T-cell (primary cell): ENCODE measurements at places on chromosomes 4 and X.

GRCh38 chr4:6688879-6689505, 4.7 kb upstream of the S100P start:
- DNase-seq, result peak; percentile 43

DNA sequence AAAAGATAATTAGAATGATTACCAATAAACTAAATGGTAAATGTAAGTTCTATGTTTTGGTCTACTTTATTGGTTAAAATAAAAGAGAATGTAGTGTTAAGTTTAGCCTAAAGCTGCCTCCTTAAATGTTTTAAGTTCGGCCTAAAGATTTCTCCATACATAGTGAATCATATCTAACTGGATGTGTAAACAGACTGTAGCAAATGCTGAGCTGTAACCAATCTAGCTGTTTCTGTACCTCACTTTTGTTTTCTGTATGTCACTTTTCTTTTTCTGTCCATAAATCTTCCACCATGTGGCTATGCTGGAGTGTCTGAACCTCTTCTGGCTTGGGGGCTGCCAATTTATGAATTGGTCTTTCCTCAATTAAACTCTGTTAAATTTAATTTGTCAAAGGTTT, 121.2 kb downstream of the TBCK start:
- DNase-seq, result no peak

DNA sequence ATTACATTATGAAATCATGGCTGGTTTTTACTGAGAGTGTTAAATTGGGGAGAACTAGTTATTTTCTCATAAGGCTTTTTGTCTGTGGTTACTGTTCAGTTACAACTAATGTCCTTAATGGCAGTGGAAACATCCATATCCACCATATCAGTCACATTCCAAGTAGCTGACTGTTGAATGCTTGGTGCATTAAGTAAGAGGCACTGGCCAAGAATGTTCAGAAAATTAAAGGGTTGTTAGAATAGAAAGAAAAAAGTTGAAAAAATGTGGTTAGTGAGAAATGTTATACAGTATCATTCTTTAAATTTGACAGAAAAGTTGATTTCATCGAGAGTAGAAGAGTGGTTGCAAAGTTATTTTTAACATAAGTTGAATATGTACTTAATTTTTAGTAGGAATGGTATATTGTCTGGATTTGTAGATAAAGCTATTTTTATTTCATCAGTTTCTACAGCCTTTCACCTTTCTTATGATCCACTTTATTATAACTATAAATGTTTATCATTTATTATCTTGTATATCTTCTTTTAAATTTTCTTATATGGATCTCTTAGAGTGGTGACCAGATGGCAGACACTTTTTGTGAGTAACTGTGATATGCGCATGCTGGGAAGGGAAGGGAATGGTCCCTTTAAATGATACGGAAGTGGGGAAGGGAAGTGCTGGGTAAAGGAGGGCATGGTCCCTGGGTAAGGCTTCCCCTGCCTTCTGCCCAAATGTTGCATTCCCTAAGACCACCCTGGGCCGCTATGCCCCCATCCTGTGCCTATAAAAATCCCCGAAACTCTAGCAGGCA, 2407.1 kb downstream of the ARAP2 start:
- DNase-seq, result no peak

DNA sequence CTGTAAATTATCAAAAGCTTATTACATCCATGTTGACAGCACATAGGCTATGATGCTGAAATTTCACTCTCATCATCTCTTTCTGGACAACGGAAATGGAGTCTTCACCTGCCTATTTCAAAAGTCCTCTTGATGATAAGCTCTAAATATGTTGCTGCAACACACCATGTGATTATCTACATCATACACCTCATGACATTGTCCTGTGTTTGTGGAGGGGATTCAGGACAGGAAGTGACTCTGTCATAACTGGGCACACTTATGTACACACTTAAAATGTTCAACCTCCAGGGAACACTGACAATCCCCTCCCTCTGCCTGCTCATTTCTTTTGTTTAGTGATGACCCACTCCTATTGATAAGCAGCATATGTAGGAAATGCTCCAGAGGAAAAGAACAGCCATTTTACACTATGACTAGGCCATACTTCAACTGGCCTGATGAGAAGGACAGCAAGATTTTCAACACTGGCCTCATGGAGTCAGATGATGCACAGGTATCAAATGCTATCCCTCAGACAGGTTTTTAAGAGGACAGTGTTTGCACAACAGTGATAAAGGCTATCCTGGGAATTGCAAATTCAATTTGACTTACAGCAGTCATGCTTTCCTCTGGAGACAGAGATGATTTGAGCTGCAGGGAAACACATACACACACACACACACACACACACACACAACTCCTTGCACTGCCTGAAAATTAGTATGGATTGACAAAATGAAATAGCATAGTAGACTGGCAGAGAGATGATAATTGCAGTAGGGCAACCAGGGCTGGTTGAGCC, 163.3 kb upstream of the RASGEF1B start:
- DNase-seq, result no peak

DNA sequence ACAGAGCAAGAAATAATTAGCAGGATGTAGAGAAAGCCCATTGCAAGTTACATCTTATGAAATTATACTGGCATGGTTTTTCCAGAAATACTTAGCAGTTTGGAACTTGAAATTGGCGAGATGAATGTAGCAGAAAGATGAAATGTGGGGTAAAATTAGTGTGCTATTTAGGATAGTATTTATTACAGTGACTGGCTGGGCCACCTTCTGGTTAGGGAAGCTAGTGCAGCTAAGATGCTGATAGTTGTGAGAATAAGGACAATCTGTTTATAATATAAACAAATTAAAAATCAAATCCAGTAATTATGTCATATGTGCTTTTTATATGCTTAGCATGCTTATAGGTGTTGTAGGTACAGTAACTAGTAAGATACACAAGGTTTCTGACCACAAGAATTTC, 74.8 kb downstream of the IL15 start:
- no peak for DNase-seq

GRCh38 chr4:36099509-36099908, 144.8 kb downstream of the ARAP2 start:
- no peak for DNase-seq

GRCh38 chr4:80103629-80104028, 30.6 kb upstream of the ANTXR2 start:
- DNase-seq, result no peak

DNA sequence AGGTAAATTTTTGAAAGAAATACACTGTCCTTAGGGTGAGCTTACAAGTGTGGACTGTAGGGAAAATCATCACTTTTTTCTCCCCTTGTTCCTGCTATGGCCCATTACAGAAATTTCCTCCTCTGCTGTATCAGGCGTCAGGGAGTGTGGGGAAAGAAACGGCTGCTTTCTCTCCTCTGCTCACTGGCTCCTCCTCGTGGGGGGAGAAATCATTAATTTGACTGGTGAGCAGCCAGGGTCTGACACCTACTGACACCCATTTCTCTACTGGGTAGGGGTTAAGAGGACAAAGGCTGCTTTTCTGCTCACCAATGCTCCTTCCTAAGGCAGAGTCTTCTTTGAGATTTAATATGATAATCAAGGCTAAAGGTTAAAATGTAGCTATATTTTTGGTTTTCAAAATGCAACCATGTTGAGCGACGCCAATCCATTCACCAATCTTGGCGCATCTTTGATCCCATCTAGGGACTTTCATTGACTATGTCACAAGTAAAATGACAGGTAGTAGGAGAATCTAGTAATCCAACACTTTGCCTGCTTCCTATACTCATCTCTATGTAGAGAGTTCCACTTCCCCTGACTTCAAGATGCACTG, 25.1 kb downstream of the SETD7 start:
- peak; percentile 48 for DNase-seq

DNA sequence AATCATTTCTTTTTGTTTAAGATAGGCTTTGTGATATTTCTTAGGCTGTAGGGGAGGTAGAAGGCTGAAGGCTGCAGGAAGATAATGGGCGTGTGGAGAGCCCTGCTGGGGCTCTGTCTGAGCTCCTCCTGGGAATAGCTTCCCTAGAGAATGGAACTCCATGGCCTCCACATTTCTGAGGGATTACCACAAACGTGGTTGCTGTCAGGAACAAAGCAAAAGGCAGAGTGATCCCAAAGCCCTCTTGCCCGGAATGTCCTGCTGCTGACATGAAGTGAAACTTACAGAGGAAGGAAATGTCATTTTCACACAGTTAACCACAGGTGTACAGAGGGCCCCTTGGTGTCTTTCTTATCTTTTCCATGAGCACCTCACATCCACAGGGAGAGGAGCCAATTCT, 89.3 kb downstream of the DDIT4L start:
- no peak for DNase-seq

GRCh38 chr4:86939729-86940575, 5.1 kb downstream of the AFF1 start:
- no peak for DNase-seq

GRCh38 chr4:118927974-118928373, 39.3 kb downstream of the SYNPO2 start:
- no peak for DNase-seq

GRCh38 chrX:35682476-35682875, 115.7 kb upstream of the MAGEB16 start:
- DNase-seq, result no peak

GRCh38 chrX:135977611-135978010, 3.8 kb upstream of the MMGT1 start:
- no peak for DNase-seq

DNA sequence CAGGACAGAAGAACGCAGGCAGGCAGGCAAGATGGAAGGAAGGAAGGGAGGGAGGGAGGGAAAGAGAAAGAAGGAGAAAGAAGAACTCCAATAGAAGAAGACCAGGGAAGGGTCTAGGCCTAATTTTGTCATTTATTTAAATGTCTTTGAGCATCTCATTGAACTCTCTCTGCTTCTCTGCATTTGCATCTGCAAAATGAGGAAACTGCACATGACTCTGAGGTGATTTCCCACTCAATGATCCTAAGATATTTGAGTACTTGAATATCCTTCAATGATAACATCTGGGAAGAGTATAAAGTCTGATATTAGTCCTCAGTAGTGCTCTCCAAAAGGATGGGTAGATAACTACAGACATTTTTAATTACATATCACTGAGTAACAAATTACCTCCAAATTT, 33.1 kb upstream of the RBPJ start:
- no peak for DNase-seq

- no peak for DNase-seq
These were observed 31.8 kb downstream of the ANXA10 start for GRCh38 chr4:168124008-168124641.

GRCh38 chr4:15402974-15403373, 24.9 kb upstream of the C1QTNF7 start:
- DNase-seq, result no peak

- no peak for DNase-seq
These were observed 31.0 kb upstream of the HTRA3 start for GRCh38 chr4:8238515-8239053.

DNA sequence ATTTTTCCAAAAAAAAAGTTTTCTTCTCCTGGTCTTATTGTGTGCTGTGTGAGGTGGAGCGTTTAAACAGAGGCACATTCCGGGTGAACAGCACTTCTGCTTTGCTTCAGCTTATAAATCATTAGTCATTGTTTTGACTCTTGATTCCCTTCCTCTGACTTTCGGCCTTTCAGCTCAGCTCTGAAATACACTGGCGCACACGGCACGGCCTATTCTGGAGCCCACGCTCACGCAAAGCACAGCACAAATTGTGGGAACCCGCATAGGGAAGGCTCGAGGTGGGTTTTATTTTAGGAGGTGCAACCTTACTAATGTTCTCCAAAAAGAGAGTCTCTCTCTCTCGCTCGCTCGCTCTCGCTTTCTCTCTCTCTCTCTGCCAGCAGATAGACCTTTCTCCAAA, 4.0 kb downstream of the POU3F4 start:
- no peak for DNase-seq

- DNase-seq, result no peak
These were observed 305.3 kb downstream of the FRMPD4 start for GRCh38 chrX:12443534-12444098.

GRCh38 chrX:21734175-21734574, 23.7 kb downstream of the SMPX start:
- DNase-seq, result no peak

DNA sequence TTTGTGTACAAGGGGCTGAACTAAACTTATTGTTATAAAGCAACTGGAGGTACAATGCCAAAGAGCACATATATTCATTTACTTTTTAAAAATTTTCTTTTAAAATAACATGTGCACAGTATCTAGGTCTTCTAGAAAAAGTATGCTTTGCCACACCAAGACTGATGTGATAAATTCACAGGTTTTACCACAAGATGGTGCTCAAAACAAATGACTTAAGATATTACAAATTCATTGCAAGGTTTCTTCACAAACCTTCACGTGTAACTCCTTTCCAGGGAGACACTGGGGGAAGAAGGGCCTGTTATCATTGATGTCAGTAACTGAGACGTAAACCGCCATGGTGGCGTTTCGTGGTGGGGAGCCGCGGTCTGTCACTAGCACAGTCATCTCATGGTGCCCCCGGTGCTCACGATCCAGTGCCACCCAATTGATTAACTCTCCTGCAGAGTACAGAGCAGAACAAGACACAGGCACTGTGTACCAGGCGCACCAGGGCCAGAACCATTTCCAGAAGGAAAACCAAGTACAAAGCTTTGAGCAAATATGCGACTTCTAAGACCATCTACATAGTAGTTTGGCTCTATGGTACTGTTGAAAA, 162.2 kb downstream of the DCHS2 start:
- DNase-seq, result no peak

- no peak for DNase-seq
These were observed 608.8 kb upstream of the EPHA5 start for GRCh38 chr4:66279084-66279483.

DNA sequence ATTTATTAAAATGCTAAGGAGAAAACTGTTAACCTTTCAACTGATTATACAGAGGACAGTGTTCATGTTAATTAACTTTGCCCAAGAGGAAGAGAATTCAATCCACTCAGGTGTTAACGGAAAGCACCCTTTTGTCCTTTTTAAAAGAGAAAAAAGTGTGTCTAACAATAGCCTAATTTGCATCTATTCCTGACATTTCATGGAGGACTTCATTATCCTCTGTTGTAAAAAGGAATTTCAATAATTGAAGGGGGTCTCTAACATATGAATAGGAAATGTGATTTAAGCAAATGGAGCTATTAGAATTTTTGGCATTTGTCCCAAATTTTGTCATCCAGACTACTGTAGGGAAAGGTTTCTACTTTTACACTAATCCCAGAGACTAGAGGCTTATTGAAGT, 44.6 kb upstream of the GC start:
- no peak for DNase-seq
